BJ (cell line): ENCODE measurements at places on chromosomes 5 and 9.
A peak's percentile ranks its signal among the peaks of the same experiment; 100 is the strongest.

DNA sequence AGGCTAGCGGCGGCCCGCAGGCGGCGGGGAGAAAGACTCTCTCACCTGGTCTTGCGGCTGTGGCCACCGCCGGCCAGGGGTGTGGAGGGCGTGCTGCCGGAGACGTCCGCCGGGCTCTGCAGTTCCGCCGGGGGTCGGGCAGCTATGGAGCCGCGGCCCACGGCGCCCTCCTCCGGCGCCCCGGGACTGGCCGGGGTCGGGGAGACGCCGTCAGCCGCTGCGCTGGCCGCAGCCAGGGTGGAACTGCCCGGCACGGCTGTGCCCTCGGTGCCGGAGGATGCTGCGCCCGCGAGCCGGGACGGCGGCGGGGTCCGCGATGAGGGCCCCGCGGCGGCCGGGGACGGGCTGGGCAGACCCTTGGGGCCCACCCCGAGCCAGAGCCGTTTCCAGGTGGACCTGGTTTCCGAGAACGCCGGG, 253 bp downstream of the SLC12A2 start:
- no peak for DNase-seq

GRCh38 chr9:17387565-17387964, 191.3 kb upstream of the SH3GL2 start:
- DNase-seq: no peak

DNA sequence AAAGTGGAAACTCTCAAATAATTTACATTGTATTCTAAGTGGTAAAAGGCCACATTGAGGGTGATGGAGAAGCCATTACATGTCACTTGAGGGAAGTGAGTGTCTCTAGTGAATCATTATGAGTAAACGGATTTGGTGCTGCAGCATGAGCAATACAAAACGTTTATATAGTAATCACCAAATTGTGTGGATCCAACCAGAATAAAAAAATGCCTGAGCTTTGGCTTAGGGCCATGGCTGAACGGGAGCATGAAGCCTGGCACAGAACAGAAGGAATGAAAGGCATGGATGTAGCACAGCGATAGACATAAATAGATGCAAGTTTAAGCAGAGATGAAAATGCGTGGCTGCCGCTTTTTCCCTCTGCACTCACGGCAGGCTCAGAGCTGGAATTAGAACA, 58.3 kb downstream of the PTTG1 start:
- DNase-seq: peak; percentile 46

GRCh38 chr5:35203403-35203802, 26.9 kb downstream of the PRLR start:
- DNase-seq: no peak

DNA sequence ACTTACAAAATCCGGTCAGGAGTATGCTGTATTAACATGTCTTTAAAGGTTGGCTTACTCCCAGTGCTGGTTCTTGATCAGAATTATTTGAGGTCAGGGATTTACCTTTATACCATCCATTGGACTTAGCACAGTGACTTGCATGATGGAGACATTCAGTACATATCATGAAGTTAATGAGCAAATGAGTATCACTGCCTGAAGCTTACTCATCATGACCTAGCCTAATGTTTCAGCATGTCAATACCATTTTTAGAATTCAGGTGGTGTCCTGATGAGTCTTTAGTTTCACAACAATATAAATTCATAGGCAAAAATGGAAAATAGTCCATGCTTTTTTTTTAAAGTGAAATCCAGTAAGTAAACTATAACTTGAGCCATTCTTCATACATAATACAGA, 226.0 kb upstream of the C9orf72 start:
- no peak for DNase-seq

- DNase-seq: no peak
Measured at GRCh38 chr9:73095425-73095824, 56.2 kb upstream of the ANXA1 start.

DNA sequence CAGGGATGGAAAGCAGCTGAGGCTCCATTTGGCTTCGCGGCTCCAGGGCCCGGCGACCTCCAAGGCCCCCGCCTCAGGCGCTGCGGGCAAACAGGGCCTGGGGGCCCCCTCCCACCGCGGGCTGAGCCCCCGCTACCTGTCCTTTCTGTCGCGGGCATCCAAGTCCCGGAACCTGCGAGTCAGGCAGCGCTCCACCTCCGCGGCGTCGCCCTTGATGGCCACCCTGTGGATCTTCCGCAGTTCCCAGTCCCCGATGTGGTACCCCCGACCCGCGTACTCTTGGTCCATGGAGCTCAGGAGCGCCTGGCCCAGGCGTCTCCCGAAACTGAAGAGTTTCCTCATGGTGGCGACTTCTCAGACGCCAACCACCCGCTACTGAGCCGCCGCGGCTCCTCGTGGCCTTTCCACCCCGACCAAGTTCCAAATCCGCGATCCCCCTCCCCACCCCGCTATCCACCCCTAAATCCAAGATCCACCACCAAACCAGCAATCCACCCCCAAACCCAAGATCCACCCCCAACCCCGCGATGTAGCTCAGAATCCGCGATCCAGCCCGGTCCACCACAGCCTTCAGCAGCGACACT, 86.5 kb upstream of the CCDC180 start:
- no peak for DNase-seq

DNA sequence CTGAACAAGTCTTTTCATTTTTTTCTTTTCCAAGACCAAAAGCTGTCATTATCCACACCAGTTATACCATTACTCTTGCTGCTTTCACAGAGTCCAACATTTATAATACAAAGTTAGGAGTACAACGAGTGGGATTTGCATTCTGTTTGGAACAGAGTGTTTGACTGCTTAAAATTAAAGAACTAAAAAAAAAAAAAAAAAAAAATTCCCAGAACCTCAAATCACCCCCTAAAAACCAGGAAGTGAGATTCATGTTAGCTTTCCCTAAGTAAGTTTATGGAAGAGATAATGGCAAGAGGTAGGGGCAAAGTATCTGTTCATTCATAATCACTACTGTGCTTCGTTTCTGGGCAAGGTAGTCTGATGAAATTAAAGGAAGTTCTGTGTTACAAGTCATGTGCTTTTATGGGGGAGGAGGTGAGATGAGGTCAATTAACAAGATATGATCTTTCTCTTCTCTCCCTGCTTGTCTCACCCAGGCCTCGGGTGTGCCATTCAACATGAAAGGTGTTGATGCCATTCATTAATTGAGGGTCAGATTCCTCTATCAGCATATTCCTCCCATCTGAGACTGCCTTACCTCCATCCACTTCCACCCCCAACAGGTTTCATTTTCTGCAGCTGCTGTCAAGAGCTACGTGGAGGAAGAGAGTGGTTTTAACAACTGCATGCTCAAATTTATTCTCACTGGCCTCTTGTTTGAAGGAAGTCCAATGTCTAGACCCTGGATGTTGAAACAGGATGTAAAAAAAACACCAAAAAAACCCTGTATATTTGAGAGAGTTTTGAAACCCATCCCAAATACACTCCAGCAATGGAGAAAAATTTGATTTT, 58.1 kb downstream of the MARCHF3 start:
- no peak for DNase-seq

DNA sequence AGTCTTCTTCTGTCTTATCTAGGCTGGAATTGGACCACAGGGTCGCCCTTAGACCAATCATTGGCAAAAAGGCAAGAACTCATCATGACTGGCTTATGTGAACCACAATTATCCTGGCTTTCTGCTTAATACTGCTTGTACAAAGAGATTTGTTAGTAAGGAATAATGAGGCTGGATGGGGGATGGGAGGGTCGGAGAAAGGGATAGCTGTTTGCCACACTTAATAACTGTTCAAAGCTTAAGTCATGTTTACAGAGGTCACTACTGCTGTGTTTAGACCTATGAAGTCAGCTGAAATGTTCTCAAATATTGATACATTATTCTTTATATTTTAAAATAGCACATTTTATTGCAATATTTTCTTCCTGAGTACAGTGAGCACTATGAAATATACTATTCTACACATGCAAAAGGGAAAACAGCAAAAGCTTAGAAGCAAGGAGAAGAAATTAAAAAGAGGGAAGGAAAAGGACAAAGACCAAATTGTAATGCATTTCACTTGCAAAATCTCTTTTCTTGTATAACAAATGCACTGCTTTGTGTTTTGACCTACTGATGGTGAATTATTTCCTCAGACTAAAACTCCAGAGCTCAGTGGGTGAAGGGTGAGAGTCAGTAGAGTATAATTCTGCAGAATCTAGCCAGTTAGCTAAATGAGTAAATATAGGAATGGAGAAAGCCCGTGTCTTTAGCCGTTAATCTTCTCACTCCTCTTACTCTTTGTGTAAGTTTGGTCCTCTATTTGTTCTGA, 404.9 kb upstream of the ZNF608 start:
- DNase-seq: no peak

- DNase-seq: no peak
Measured at GRCh38 chr5:35908228-35908627, 30.2 kb downstream of the CAPSL start.

DNA sequence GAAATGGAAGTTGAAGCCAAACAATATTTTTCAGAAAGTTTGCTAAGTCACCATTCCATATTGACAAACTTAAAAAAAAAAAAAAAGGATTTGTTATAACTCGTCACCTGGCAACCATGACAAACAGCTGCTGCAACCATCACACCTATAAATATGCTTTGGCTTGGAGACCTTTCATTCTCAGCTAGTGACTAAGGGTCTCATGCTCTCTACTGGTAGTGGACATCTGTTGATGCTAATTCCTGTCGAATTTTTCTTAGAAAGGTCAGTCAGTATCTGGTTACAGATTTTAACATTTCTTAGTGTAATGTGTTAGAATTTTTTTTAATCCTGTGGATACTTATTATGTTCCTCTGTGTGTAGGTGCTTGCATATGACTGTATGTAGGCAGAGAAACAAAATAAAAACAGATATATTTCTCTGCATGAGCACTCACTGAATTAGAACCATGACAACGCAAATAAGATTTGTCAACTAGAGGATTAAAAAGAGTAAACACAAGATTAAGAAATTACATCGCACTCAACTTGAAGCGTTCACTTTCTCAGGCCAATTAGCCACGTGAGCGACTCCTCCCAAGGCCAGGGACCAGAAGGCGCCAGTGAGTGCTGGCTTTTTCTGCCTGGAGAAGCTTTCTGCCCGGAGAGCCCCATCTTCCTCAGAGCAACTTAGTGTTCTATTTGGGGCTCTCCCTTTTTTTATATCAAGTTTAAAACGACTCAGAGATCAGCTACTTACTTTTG, 27.0 kb upstream of the ZNF622 start:
- DNase-seq: peak; percentile 46

DNA sequence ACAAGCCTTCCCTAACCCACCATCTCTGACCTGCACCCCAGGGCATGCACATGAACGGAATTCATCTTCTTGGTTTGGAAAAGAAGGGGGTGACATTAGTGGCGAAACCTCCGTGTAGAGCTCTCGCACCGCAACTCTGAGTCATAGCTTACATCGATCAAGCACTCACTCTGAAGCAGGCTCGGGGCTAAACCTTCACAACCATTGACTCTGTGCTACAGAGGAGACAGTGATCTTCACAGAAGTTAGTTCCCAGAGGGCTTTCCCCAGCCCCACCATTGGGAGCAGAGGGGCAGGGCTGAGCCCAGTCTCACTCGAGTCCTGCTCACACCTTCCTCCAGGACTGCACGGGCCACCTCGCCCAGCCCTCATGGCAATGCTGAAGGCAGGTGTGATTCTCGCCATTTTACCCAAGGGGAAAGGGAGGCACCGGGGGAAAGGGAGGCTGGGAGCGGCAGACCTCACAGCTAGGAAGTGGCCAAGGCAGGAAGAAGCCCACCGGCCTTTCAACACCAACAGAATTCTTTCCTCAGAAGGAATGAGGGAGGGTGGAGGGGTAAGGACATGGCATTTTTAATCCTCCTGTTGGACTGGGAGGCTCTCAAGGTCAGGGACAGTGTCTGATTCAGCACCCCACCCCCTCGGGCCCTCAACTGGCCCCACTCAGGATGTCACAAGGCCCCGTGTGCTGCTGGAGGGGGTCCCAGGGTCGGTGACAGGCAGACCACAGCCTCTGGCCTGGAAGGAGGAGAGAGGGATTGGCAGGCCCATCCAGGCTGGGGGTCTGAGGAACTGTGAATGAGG, 25.9 kb upstream of the IL17B start:
- no peak for DNase-seq

- DNase-seq: no peak
Measured at GRCh38 chr5:139575751-139576150, 14.6 kb downstream of the UBE2D2 start.

DNA sequence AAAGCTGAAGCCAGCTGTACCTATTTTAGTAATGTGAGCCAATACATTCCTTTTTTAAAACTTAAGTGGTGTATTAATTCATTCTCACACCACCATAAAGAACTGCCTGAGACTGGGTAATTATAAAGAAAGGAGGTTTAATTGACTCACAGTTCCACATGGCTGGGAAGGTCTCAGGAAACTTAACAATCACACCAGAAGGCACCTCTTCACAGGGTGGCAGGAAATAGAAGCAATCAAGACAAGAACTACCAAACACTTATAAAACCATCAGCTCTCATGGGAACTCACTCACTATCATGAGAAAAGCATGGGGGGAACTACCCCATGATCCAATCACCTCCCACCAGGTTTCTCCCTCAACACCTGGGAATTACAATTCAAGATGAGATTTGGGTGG, 21.0 kb downstream of the ESM1 start:
- no peak for DNase-seq

GRCh38 chr5:76762484-76762883, 46.6 kb downstream of the F2R start:
- no peak for DNase-seq

GRCh38 chr5:78806544-78806943, 158.0 kb upstream of the LHFPL2 start:
- DNase-seq: peak; percentile 81

DNA sequence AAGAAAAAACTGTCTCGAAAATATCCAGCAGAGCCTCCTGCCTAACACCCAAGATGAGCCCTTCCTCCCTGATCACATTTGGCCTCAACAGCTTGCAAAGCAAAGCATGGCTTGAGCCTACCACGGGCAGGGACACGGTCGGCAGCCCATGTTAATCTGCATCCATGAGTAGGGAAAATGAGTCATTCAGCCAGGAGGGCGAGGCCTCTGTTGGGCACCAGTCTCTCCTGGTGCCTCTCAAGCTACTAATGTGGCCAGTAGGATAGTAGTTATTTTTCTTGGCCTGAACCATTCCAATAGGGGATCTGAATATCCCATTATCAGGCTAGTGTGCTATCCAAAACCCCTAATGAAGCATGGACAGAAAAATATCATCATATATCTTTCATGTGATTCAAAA, 43.0 kb upstream of the SHB start:
- no peak for DNase-seq

DNA sequence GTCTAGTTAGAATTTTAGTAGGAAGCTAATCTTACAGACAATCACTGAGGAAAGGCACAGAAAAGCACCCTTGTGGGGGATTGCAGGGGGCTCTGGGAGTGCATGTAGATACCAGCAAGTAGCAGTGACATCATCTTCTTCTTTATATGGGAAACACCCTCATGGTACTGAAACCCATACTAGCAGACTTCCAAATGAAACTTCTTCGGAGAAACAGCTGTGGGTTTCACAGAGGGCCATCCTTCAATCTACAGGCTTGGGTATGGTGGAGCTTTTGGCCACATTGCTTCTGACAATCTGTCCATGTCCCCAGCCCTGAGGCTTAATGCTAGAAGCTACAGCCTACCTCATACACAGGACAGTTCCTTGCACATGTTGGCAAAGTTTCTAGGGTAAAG, 165.2 kb upstream of the NFIB start:
- DNase-seq: no peak
